ENCODE measurements at places on chromosomes 5 and 9.

- no peak for DNase-seq
Observed at GRCh38 chr9:117325831-117326230, 89.0 kb downstream of the ASTN2 start.

DNA sequence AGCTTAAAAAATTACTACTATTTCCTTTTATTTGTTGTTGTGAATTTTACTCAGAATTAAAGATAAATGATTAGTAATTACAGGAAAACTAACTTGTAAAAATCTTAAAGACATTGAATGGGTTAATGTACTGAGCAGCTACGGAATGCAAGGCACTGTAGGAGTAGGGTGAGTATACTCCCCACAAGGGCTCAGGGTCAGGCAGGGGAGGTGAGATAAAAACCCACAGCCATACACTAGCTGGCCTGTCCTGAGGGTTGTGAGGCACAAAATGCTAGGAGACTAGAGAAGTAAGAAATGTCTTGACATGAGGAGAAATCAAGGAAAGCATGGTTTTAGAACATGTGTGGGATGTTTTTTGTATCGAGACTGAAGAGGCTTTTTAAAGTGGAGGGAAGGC lies 13.4 kb downstream of the ZBED3 start:
- no peak for DNase-seq

DNA sequence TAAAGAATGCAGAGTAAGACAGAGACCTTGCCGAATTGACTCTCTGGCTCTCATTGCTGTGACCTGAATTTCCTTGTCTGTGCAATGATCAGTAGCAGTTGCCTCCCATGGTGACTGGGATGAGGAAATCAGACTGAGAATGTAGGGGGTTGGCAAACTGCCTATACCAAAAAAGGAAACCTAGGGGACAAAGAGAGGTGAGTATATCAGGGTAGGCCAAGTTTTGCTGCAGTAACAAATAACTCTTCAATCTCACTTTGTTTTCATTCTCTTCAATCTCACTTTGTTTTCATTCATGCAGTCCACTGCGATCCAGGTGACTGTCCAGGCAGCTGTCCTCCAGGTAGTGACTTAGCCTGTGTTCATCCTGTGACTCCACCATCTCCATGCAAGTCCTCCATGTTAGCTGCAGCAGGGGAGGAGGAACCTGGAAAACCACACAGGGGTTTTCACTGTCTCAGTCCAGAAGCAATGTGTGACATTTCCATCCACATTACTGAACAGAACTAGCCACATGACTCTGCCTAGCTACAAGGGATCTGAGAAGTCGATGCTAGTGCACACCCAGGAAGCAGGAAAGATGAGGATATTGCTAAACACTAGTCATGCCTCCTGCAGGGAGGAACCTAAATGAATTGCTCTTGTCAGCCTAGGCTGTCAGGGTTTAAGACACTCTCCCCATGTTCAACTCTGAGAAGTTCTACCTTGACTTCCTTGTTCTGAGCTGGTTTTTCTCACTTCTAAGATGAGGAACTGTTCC lies 26.0 kb downstream of the TMEM174 start:
- no peak for DNase-seq

DNA sequence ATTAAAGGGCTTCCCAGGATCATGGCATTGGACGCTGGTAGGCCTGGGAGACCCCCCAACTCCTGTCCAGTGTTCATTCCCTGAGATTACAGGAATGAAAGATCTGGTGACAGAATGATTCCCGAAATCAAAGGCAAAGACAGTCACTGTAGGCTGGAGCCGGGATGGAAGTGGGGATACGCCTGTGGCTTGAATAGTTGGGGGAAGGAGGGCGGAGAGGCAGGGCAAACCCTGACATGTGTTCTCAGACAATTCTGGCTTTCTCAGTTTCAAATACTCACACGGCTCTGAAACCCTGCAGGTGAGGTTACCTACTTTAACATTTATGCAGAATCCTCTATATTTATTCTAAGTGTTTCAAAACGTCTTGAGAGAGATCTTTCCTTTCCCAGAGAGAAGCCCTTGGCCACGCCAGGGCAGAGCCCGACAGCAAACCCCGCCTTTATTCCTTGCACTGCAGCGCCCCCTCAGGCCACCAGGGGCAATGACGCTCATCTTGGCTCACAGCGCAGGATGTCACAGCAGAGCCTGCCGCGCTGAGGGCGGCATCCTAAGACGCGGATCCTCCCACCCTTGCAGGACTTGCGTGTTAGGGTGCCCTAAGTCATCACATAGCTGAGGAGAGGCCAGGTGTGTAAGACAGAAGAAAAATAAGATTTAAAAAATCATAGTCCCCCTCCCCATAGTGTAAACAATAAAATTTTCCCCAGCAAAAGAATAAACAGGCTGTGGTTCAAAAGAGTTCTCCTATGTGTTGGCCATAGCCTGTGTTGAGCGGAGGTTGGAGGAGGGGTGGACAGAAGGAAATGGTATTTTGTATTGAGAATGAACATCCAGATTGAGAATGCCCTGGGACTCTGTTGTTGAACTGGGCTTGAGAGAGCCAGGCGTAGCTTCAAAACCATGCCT lies 284.5 kb downstream of the NTRK2 start:
- peak; percentile 86 for DNase-seq

DNA sequence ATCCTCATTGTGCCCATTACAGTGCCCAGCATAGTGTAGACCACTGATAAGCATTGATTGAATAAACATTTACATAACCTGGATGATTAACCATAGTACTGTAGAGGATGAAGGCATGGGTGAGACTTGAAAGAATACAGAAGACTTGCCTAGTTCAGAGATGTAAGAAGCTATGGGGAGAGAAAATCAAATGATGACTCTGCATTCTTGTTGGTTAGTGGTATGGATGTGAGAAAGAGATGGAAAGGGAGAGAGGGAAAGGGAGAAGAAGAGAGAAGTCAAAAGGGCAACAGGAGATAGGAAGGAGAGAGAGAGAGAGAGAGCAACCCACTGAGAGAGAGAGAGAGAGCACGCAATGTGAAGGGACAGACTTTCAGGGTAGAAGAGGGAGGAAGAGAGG lies 26.8 kb downstream of the YIPF5 start:
- DNase-seq: no peak

DNA sequence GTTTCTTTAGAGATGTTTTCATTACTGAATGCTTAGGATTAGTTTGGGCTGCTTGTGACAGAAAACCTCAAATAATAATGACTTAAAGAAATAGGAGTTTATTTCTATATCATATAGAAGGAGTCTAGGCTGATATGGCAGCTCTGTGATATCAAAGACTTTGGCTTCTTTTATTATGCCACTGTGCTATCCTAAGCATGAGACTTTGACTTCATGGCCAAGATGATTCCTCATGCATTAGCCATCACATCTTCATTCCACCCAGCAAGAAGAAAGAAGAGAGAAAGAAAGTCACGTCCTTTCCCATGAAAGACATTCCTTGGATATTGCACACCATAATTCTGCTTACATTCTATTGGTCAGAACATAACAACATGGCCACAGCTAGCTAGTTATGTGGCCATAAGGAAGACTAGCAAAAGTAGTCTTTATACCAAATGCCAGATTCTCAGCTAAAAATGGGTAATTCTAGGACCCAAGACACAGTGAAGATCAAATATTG lies 76.2 kb downstream of the DAPK1 start:
- DNase-seq: no peak

DNA sequence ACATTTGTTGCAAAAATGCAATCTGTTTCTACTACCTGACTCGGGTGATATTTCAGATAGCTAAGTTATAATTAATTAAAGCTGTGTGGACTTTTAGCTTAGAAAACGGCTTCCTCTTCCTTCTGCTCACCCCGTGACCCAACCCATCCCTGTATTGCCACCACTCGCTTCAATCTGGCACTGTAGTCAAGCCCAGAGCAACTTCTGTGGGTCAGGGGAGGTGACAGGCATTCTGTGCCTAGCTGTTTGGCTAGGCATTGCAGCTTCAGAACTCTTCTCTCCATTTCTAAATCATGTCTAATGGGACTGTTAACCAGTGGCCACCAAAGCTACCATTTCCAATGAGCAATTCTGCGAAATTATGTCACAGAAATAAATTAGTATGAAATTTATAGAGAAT lies 179.7 kb upstream of the TLX3 start:
- DNase-seq: no peak

GRCh38 chr9:109707355-109707754 lies 72.6 kb upstream of the PALM2AKAP2 start:
- no peak for DNase-seq

DNA sequence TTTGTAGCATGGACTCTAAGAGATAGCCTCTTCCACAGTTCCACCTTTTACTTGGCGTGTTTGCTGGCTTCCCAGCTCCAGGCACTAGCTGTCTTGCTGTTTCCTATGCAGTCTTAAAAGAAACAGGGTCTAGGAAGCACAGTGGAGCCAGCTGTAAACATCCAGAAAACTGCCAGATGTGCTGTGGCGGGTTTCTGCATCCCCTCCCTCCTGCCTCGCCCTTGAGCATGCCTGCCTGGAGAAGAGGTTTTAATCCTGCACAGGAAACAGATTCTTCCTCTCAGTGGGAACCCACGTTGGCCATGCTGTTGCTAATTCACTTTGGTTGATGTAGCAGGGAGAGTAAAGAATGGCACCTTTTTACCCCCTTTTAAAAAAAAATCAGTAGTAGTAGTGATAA lies 121.3 kb downstream of the RPS23 start:
- DNase-seq: no peak

GRCh38 chr5:179406031-179406961 lies 61.0 kb upstream of the ADAMTS2 start:
- no peak for DNase-seq

- no peak for DNase-seq
Observed at GRCh38 chr9:114694719-114695269, 12.8 kb upstream of the TEX48 start.

GRCh38 chr5:146828385-146828784 lies 50.2 kb downstream of the PPP2R2B start:
- DNase-seq: no peak

Data from putamen (tissue), 1 donor.